ENCODE measurements at places on chromosomes 12 and 14.

GRCh38 chr12:26806556-26806955 lies 26.4 kb downstream of the ITPR2 start:
- no peak for DNase-seq

DNA sequence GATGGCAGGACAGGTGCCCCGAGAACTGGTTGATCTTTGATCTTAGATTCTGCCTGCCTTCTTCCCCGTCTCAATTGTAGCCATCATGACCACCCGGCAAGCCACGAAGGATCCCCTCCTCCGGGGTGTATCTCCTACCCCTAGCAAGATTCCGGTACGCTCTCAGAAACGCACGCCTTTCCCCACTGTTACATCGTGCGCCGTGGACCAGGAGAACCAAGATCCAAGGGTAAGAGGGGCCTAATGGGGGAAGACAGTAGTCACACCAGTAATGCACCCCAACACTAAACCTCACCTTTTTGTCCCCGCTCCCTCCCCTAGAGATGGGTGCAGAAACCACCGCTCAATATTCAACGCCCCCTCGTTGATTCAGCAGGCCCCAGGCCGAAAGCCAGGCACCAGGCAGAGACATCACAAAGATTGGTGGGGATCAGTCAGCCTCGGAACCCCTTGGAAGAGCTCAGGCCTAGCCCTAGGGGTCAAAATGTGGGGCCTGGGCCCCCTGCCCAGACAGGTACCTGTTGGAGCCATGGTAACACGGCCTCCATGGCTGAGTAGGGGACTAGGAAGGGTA lies 556 bp downstream of the TROAP start:
- no peak for DNase-seq

DNA sequence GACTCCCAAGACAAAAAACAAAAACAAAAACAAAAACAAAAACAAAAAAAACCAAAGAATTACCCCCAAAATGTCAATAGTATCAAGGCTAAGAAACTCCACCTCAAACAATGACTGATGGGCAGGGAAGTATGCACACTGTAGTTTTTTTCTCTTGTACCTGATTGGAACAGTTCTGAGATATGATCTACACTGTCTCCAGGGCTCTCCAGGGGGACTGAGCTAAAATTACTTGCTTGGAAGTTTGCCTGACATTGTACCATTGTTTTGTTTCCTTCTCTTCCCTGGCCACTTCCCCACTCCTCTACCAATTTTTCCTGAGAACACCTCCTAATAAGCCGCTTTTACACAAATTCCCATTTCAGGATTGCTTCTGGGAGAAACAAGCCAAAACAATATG lies 22.3 kb upstream of the CATSPERB start:
- no peak for DNase-seq

DNA sequence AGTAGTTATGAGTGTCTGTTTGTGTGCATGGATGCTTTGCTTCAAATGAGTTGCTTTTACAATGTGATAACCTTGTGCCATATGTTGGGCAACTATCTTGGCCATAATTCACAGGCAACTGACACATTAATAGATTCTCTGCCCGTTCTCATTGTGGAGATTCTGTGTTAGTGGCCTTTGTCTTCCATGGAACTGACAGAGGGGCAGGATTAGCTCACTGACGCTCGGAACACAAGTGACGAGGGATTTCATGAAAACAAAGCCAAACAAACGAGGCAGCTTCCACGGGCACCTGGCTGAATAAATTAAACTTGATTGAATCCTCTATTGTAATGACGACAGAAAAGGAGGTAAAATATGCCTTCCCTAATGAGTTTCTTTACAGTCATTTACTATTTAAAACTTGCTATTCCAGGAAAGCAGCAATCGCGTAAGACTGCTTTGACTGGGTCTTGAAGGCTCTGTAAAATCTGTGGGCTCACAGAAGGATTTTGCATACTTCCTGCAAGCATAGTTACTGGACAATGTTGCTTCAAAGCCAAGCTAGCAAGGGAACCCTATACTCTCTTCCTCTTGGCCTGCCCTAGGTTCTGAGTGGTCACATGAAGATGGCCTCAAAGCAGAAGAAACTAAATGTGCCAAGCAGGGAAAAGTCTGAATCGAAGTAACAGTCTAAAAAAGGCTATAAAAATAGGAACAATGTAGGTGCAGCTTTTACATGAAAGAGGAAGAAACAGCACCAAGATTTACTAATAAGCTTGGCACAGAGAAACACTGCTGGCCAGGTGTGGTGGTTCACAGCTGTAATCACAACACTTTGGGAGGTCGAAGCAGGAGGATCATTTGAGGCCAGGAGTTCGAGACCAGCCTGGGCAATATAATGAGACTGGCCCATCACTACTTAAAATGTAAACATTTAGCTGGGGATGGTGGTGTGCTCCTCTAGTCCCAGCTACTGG lies 28.1 kb upstream of the SINHCAF start:
- no peak for DNase-seq

DNA sequence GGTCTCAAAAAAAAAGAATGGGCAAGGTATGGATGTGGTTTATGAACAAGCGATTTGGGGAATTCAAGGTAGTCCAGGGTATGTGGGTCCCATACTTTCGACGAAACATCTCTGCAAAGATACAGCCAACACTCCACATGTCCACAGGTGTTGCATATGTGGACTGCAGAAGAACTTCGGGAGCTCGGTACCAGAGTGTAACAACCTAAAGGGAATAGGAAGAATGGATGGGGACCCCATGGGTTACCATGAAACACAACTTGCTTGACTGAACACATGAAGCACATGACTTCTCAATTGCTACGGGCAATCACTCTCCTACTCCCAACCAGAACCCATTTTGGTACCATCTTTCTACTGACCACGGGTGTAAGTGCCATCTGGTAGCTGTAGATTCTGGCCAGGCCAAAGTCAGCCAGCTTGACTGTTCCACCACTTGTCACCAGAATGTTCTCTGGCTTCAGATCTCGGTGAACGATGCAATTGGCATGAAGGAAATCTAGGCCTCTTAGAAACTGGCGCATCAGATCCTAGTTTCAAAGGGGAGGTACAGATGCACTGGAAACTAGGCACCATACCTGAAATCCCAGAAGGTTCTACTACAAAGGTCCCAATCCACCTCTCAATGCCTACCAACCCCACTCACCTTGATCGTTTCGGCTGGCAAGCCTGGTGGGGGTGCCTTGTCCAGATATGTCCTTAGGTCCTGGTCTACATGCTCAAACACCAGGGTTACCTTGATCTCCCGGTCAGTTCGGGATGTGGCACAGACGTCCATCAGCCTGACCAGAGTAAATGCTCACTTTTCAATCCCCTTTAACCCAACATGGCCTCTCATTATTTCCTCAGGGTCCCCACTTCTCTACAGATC lies 1.3 kb downstream of the CDK4 start:
- DNase-seq = no peak

GRCh38 chr14:35844494-35844893 lies 18.4 kb downstream of the BRMS1L start:
- DNase-seq = no peak
